ENCODE measurements at places on chromosomes 2 and 18.
A peak's percentile ranks its signal among the peaks of the same experiment; 100 is the strongest.

GRCh38 chr2:79099140-79099686 is 11.4 kb upstream of the REG1B start:
- DNase-seq, result no peak

DNA sequence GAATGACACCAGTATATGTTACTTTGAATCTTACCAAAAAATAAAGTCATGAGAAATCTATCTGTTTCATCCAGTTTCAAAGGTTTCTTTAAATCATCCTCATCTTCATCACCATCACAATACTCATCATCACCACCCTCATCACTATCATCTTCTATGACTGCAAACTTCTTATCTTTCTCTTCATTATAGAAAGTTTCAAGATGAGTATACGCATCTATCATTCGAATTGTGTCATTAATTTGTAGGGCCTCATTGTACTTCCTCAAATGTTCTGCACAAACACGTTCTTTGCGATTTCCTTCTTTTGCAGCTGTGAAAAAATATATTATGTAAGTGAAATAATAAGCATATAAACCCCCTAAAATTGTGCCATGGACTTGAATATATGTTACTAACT is 34.1 kb upstream of the FAP start:
- DNase-seq, result no peak

DNA sequence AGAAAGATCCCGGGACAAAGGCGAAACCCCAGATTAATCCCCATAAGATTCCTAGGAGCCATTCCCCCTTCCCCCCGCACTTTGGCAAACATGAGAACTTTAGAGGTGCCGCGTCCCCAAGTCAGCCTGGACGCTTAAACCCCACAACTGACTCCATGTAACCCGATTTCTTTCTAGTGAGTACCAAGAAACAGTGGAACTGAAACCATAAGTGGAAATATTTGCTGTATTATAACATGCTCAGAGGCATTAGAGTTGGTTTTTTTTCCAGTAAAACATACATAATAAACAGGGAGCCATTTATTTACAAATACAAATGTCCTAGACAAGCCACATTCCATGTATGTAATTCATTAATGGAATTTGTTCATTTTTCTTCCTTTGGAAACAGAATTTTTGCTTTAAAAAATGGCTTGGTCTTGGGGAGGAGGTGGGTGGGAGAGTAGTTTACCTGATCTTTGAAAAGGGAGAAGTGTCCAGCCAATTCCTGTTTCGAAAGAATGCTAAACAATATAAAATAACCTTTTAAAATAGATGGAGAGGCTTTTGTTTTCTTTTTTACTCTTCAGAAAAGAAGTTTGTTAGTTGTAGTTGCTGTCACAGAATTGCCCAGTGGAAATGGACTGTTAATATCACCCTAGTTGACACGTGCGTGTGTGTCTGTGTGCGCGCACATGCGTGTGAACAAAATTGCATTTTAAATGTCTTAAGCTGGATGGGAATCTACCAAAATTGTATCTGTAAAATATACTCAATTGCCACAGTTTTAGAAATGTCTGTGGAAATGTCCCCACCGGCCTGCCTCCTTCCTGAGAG is 10.6 kb downstream of the POU3F3 start:
- DNase-seq, result no peak

DNA sequence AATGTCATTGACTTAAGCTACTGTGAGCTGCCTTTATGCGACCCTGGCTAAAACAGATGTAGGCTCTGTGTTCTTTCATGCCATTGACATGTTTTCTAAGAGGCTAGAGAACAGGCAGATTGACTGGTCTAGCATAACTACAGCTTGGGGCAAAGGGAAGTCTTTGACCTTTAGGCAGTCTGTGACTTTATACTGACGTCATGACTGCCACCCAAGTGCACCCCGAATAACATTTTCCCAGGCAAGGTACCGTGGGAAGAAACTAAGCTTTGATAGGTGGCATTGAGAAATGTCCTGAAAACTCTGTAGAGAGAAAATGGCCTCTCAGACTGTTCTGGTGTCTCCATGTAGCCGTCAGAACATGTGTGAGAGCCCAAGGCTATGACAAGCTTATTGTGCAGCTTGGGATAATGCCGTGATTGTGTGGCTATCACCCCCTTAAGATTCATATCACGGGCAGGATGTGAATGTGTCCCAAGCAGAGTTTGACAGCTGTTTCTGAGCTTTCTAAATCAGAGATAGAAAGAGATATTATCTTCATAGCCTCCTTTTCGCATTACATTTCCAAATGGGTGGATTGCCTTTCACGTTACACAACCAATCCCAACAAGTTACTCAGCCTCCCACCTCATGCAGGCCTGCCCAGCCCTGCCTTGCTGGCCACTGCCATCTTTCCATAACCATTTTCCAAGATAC is 672.2 kb upstream of the ACVR2A start:
- no peak for DNase-seq

DNA sequence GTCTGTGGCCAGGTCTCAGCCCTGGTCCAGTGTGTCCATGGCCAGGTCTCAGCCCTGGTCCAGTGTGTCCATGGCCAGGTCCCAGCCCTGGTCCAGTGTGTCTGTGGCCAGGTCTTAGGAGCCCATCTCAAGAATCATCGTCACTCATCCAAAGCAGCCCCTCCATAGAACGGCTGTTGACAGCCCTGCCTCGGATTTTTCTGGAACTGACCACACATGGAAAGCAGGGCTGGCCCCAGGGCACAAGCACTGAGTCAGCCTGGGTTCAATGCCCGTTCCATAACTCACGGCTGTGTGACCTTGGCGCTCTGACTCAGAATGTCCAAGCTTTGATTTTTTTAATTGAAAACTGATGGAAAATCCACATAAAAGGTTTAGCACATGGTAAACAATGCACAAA is 59.9 kb upstream of the SNTG2 start:
- no peak for DNase-seq

DNA sequence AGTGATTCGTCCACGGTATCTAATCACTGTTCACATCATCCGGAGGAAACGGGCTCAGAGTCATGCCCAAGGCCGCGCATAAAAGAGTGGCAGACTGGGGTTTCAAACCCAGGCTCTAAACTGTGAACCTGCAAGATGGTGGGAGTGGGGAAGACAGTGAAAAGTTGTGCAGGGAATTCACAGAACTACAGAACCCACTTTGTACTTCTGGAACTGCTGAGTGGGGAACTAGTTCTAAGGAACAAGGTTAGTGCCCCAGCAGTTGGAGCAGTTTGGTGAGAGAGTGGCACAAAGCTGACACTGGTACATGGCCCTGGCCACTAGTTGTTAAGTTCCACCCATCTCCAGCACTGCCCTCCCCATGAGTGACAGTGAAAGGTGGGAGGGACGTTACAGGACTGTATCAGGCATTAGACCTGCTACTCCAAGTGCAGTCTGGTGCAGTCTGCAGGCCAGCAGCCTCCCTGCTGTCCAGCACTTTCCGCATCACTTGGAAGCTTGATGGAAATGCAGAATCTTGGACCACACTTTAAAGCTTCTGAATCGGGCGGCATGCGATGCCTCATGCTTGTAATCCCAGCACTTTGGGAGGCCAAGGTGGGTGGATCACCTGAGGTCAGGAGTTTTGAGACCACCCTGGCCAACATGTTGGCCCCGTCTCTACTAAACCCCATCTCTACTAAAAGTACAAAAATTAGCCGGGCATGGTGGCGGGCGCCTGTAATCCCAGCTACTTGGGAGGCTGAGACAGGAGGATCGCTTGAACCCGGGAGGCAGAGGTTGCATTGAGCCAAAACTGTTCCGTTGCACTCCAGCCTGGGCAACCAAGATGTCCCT is 47.3 kb downstream of the C2orf42 start:
- peak; percentile 64 for DNase-seq

DNA sequence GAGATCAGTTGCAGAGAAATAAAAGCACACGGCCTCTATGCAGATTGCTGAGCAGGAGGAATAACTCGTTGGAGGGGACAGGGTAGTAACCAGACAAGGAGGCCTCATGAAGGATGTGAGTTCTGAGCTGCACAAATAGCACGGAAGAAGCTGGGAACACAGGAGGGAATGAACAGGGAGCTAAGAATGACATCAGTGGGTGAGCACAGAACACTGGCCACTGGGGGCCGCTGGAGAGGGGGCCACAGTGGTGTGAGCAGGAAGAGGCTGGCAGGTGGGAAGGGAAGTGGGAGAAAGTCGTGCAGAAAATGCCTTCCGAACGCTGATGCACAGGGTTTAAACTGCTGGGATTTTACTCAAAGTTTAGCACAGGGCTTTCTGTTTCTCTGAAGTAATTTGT is 61.0 kb downstream of the ZAP70 start:
- no peak for DNase-seq

GRCh38 chr2:104606056-104606455 is 247.9 kb upstream of the POU3F3 start:
- DNase-seq, result no peak

- no peak for DNase-seq
Measured at GRCh38 chr2:111657351-111657975, 226.5 kb downstream of the ANAPC1 start.

Measured in muscle of arm (tissue), 14 donors.